T-cell (primary cell): ENCODE measurements at places on chromosomes 5 and 9. TPM values are rescaled to one million over a fixed set of nuclear protein-coding genes. Genes with fewer than 3 reads are reported as not detected.
A peak's percentile ranks its signal among the peaks of the same experiment; 100 is the strongest.

DNA sequence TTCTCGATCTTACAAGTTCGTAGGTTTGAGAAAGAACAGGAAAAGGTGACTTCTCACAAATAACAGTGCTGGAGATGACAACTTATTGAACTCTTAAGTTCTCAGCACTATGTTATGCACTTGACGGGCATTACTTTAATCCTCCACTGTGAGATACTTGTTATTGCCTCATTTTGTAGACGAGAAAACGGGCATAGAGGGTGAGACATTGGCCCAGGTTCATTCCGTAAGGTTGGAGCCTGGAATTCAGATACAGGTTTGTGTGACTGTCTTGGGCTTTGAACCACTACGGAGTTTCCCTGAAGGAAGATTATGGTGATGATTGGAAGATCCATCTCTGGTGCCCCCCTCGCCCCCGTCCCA is 657 bp downstream of the MAT2B start:
- peak overlapping the region; percentile 88 for H3K27ac ChIP-seq
- H3K36me3 ChIP-seq: no peaks in the 10 kb centered on the region
- H3K27me3 ChIP-seq: no peaks in the 10 kb centered on the region
- peaks cover 33% of the 10 kb centered on the region for H3K4me1 ChIP-seq
- no peak for DNase-seq

DNA sequence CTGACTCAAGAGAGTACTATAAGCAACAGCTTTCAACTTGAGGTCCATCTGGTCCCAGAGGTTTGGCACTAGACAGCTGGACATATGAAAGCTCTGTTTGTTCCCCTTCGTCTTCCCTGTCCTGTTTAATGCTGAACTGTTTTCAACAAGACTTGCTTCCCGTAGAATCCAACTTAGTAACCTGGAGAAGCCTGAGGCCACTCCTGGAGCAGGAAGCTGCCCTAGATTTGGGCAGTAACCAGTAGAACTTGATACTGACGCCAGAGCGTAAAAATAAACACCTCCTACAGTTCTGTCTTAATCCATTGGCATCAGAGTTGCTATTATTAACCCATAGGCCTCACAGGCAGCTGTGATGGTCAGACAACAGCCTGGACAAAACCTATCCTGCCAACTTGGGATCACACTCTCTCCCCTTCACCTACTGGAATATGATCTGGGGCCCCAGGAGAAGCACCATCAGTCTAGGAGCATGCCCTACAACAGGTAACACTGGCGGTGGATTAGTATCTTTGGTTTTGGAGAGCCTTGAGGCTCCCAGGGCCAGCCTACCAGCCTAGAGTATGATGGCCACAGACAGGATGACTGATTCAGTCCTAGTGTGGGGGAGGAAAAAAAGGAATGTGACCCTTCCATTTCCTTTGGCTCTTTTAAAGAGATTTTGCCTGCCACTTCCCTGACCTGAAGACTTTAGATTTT is 29.2 kb downstream of the RUSC2 start:
- no peaks in the 10 kb centered on the region for H3K4me1 ChIP-seq
- DNase-seq: no peak
- H3K27me3 ChIP-seq: no peaks in the 10 kb centered on the region
- H3K4me3 ChIP-seq: no peak overlapping the region

DNA sequence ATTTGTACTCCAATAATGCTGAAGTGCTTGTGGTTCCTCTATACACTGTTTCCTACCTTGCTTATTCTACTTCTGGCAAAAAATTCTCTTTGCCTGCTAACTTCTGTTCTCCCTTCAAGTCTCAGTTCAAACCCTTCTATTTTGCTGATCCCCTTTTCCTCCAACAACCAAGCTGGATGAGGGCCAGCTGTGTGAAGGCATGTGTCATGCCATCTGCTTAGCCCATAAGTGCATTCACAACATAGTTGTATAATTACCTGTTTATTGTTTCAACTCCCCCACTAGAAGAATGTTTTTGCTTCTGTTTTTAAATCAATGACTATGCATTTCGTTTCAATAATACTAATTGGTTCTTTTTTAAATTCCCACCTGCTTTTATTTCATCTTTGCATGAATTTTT is 1951.4 kb upstream of the WWC1 start:
- H3K4me1 ChIP-seq: no peaks in the 10 kb centered on the region
- no peak for DNase-seq
- no peaks in the 10 kb centered on the region for H3K36me3 ChIP-seq
- no peaks in the 10 kb centered on the region for H3K27me3 ChIP-seq
- no peak overlapping the region for H3K27ac ChIP-seq

GRCh38 chr5:107541400-107541799 is 129.3 kb downstream of the EFNA5 start:
- H3K4me3 ChIP-seq: no peak overlapping the region
- no peaks in the 10 kb centered on the region for H3K36me3 ChIP-seq
- no peak for DNase-seq
- no peak overlapping the region for H3K27ac ChIP-seq

GRCh38 chr5:91225848-91226686 is 157.1 kb downstream of the ARRDC3 start:
- H3K27me3 ChIP-seq: no peaks in the 10 kb centered on the region
- peak; percentile 32 for DNase-seq

- no peak for DNase-seq
- H3K27ac ChIP-seq: no peak overlapping the region
- H3K4me1 ChIP-seq: no peaks in the 10 kb centered on the region
- no peaks in the 10 kb centered on the region for H3K27me3 ChIP-seq
Observed at GRCh38 chr5:138632900-138633489, 57.8 kb upstream of the HSPA9 start.

GRCh38 chr5:154059583-154059982 is 20.8 kb downstream of the MFAP3 start:
- no peak for DNase-seq
- no peak overlapping the region for H3K27ac ChIP-seq
- no peaks in the 10 kb centered on the region for H3K4me1 ChIP-seq

- H3K27me3 ChIP-seq: no peaks in the 10 kb centered on the region
- no peak overlapping the region for H3K27ac ChIP-seq
- no peak for DNase-seq
- H3K4me1 ChIP-seq: no peaks in the 10 kb centered on the region
- H3K4me3 ChIP-seq: no peak overlapping the region
Observed at GRCh38 chr5:1050423-1051365, 42.1 kb downstream of the NKD2 start.

DNA sequence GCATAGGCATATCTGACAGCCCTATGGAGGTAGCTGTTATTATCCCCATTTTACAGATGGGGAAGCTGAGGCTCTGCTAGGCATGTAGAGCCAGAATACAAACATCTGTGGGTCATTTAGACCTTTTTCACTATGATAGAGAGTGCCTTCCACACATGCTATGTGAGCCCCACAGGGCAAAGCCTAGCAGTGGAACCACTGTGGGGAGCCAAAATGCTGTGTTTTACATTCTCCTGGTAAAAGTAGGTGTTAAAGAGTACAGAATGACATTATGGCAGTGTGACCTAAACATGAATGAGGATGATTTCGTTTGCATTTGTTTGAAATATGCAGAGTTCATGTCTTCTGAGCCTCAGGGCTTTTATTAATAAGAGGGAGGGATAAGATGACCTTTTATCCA is 265.2 kb downstream of the MAST4 start:
- no peaks in the 10 kb centered on the region for H3K36me3 ChIP-seq
- no peak overlapping the region for H3K4me3 ChIP-seq
- no peak overlapping the region for H3K27ac ChIP-seq

- no peak overlapping the region for H3K27ac ChIP-seq
- DNase-seq: no peak
- H3K4me3 ChIP-seq: no peak overlapping the region
- H3K4me1 ChIP-seq: no peaks in the 10 kb centered on the region
Observed at GRCh38 chr9:2962471-2963172, 118.7 kb upstream of the PUM3 start.

- H3K4me3 ChIP-seq: no peak overlapping the region
- DNase-seq: no peak
- H3K4me1 ChIP-seq: no peaks in the 10 kb centered on the region
- H3K27me3 ChIP-seq: no peaks in the 10 kb centered on the region
- H3K27ac ChIP-seq: no peak overlapping the region
Observed at GRCh38 chr9:127036437-127036836, 86.0 kb downstream of the ANGPTL2 start.

RASGEF1C gene
- not detected for total RNA-seq

DDX4 gene
- not detected for total RNA-seq

NAIF1 gene
- 13.8 TPM for total RNA-seq

TTC16 gene
- total RNA-seq: 6.2 TPM
